ENCODE measurements at places on chromosomes 5 and 9.

- no peak for DNase-seq
Measured at GRCh38 chr5:107282061-107282460, 388.7 kb downstream of the EFNA5 start.

DNA sequence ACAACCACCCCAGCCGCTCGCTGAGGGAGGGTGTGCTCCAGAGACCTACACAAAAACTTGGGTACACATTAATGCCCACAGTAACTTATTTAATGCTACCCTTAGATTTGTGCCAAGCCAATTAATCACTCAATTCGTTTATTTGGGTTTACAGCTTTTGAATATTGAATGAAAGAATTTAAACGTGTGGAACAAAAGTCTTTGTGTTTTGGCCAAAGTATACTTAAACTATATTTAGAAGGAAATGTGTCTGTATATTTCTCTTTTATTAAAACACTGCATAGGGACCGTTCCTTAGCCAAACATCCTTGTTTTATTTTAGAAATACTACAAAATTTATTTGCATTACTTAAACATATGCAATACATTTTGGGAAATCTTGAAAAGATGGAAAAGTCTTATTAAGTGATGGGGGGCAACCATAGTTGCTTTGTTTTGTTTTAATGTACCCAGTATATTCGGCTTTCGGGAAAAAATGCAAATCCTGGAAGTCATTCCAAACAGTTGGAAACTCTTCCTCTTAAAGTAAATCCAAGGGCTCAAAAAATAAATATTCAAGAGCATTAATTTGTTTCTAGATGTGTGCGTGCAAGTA, 11.8 kb downstream of the ZNF608 start:
- no peak for DNase-seq

- DNase-seq: no peak
Measured at GRCh38 chr9:129491487-129491855, 129.4 kb downstream of the C9orf50 start.

DNA sequence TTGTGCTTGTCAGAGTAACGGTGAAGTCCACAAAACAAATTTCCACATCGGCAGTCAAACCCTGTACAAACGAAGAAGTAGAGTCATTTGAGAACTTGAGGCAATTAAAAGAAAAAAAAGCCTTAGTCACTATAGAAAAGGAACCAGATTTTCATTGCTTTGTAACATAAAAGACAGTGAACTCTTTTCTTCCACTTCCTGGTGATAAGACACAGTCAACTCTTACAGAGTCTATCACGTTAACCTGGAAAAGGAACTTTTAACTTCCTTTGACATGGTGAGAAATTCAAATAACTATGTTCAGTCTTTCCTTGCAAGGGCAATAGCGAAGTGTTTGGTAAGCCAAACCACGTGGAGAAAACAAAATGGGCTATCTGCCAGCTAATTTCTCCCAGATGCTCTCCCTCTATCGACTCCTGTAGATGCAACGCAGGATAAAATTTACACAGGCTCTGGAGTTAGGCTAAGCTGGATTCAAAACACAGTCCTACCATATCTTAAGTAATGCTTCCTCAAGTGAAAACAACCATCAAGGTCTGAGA, 8.9 kb downstream of the ZFAND5 start:
- no peak for DNase-seq

DNA sequence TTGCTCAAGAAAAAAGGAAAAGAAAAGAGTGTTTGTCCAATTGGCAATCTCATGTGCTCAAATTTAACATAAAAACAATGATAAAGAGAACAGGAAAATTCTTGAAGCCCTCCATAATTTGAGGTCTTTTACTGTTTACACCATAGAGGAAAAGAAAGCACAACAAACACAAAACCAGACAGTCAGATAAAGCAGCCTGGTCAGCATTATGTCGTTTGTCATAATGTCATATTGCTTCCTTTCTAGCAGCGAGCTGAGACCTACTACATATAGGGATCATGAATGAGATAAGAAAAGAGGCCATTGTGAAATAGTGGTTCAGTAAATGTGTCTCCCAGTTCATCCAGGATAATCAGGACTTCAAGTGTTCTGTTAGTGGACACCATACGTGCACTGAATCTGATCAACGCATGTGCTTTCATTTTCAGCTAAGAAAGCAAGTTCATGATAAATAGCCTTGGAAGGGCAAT, 64.7 kb upstream of the SELENOP start:
- no peak for DNase-seq

DNA sequence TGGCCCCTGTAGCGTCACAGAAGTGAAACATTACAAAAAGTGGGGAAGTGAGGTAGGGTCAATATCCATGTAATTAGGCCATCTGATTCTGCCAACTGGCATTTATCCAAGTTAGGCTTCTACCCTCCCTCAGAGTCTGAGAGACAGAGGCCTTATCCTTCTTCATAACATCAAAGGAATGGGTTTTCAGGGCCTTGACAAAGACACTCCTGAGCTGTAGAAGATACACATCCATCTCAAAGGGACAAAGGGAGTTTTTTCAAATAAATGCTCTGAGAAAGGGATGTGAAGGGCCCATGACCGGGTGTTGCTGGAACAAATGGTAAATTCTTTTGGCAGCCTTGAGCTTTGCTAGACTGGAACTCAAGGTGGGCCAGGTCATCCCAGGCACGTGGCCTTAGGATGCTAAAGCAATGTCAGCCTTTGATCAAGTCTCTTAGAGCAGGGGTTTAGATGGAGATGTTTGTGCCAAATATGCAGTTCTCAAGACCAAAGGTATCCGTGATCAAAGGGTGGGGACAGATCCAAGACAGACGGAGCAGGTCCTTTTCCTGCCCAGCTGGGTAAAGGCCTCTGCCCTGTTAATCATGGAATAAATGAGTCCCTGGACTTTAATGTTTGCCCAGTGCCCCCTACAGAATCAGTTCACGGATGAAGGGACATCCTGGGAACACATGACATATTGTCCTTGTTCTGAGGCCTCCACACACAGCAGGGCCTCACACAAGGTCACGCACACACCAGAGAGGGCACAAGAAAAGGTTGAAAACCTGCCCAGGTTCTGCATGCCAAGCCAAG, 10.0 kb upstream of the FAM169A start:
- DNase-seq: no peak

DNA sequence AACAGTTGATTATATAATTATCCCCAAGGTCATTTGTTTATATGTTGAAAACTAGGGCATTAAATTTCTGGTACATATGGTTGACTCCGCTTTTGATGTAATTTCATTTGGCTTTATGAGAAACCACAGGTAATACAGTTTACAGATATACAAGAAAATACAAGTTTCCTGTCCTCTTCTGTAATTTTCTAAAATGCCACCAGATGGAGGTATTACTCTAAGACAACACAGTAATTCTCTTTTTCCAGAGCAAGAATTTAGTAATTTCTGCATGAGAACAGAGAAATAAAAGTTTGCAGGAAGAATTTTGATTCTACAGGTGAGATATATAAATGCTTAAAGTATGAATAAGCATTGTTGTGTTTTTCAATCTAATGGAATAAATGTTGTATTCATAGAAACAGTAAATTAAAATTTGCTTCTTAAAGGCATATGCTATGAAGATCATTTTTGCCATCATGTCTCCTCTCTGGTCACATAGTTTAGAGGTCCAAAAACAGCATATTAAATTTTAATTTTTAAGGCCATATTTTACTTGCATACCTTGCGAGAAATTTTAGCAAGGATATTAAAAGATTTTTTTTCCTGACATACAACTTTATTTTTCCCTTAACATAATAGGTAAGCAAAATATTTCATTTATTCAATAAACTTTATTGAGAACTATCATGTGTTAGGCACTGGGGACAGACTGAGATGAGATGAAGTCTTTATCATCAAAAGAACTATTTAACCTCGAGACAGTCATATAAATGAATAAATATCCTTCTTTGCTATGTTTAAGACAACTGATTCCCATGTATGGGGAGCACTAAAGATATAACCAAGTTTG, 22.7 kb downstream of the CHD1 start:
- DNase-seq: no peak

- no peak for DNase-seq
Measured at GRCh38 chr5:96242571-96242970, 190.5 kb downstream of the PCSK1 start.

- DNase-seq: no peak
Measured at GRCh38 chr5:56183506-56183905, 49.6 kb downstream of the ANKRD55 start.

GRCh38 chr5:36089989-36090388, 23.3 kb upstream of the UGT3A2 start:
- DNase-seq: no peak

DNA sequence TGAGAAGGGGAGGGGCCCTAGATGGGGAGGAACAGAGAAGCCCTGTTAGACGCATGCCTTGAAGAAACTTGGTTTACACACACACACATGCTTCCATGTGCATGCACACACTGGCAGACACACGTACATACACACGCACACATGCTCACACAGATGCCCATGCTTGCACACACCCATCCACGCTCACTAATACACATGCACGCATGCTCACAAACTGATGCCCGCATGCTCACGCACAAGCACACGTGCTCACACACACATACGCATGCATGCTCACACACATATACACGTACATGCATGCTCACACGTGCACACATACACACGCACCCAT, 32.1 kb upstream of the EGFL7 start:
- DNase-seq: no peak

DNA sequence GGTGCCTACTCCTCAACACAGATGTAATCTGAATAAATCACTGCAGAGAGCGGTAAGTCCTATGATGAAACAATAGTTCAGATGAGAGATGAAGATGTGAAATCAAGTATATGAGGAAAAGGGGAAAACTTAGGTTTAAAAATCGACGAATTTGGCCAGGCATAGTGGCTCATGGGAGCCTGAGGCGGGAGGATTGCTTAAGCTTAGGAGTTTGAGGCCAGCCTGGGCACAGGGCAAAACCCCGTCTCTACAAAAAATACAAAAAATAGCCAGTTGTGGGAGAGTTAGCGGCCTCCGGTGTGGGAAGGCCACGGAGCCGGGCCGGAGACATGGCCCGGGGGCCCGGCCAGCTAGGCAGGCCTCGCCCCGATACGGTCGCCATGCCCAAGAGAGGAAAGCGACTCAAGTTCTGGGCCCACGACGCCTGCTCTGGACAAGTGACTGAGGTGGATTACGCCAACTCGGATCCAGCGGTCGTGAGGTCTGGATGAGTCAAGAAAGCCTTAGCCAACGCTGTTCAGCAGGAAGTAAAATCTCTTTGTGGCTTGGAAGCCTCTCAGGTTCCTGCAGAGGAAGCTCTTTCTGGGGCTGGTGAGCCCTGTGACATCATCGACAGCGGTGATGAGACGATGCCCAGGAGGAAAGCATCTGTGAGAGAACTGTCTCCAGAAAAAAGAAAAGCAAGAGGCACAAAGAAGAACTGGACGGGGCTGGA, 62.8 kb upstream of the SUB1 start:
- no peak for DNase-seq

DNA sequence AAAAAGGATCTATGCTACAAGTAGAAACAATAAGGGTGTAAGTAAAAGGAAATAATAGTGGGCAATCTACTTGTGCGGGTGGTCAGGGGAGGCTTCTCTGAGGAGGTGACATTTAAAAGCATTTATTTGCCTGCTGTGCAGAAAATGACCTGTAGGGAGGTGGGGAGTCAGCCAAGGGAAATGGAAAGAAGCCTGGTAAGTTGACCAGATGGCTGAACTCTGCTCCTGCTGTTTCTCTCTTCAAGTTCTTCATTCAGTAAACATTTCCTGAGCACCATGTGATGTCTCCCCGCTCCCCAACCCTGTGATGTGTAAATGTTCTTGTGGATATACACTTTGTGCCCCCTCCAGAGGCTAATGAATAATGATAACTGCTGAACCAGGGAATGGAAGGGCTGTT, 9.9 kb upstream of the SPIN1 start:
- no peak for DNase-seq

DNA sequence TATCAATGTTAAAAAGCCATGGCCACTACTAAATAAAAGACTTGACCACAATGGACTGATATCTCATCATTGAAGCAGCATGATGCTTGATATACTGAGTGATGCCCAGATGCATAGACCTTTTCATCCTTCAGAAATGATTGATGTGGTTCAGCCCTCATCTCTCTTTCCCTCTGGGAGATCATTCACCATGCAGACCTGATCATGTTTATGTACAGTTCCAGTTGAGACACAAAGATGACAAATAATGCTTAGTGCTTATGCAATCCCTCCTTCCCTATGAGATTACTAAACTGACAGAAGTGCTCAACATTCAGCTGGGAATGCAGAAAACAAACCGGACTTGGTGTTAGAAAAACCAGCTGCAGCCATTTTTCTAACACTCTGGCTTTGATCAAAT, 91.9 kb upstream of the TLR4 start:
- DNase-seq: no peak

DNA sequence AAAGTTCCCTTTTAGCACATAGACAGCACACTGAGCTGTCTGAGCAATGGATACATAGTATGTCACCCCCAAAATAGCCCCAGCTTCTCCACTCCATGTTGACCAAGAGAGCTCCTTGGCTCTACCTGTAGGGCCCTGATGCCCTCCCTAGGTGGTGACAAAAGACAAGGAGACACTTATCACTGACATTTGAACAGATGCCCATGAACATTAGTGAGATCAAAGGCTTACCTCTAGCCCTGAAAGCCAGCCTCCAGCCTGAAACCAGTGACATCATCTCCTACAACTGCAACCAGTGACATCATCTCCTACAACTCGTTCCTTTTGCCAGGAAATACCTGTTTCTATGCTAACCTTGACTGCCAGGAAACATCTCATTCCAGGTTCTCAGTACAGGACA, 122.7 kb downstream of the FSTL4 start:
- no peak for DNase-seq
